ENCODE measurements at places on chromosomes 3 and 15.

DNA sequence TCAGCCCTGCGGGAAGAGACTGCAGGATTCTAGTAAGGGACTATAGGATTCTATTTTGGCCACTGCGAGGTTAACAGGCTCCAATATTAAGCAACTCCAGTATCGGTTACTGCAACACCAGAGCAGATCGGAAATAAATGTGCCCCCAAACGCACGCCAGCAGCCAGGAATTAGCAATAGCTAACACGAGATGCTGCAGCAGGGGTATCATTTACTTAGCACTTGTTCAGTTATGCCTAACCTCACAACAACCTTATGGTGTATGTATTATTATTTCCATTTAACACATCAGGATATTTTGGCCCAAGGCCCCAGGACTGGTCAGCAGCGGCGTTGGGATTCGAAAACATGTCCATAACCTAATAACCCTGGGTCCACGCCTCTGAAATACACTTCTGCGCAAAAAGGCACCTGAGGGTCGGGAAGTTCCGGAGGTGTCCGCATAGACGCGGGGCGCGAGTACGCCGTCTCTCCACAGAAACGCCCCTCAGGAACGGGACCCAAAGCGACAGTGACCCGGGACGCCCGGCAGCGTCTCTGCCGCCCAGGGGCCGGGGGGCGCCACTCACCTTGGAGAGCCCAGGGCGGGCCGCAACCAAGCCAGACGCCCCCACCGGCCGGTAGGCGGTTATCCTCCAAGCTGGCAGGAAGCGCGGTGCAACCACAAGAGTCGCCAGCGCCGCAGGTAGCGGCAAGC lies 681 bp downstream of the PIK3CB start:
- DNase-seq, result peak; percentile 49

DNA sequence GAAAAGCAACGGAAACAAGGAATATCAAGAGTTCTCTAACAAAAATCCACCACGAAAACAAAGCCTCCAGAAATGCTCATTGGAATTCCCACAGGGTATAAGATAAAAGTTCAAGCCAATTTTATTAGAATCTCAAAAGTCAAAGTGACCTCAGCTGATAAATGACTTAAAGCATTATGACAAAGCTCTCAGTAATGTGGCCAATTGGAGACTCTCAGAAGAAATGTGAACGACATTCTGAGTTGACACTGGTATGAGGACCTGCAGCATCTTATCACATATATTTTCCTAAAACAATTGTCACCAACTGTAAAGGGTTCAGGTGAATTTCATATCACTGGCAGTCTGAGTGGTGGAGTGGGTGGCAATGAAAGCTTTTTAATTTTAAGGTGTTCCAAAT lies 199.1 kb downstream of the FOXP1 start:
- DNase-seq, result no peak

DNA sequence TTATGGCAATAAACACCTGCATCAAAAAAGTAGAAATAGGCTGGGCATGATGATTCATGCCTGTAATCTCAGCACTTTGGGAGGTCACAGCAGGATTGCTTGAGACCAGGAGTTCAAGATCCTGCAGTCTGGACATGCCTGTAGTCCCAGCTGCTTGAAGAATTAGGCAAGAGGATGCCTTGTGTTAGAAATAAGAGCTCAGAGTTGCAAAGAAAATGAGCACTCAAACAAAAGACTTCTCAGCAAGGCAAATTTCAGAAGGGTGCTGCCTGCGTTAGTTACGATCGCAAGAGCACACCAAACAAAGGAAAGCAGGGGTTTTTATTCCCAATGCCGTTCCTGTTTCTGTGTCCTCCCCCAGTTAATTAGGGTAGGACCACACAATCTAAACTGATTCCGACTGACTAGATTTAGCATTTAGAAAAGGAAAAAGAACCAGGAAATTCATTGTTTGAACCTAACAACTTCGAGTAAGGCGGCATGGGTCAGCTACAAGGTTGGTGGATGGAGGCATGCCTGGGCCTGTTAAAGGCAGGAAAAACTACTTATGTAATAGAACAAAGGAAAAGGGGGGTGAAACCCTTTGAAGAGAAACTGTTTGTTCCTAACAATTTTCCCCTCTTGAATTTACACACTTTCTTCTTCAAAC lies 55.5 kb downstream of the DLG1 start:
- no peak for DNase-seq

GRCh38 chr3:18680758-18681157 lies 255.6 kb upstream of the SATB1 start:
- DNase-seq, result no peak

GRCh38 chr3:38084334-38085310 lies 45.6 kb downstream of the DLEC1 start:
- DNase-seq, result no peak

GRCh38 chr3:173584838-173585831 lies 187.6 kb downstream of the NLGN1 start:
- DNase-seq, result no peak

DNA sequence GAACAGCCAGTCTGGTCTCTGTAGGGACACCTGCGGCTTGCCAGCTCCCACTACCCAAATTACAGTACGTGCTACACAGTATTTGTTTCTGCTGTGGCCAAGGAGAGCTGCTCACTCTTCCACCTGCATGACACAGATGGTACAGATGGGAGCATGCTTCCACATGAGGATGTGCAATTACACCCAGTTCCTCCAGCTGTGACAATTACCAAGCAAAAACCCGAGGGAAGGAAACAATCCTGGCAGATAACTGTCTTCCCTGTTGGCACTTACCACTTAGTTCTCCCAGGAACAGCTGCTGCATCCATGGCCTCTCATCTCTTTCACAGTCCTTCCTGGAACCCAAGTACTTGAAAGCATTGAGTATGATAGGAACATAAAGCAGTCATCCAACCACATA lies 34.4 kb downstream of the DET1 start:
- DNase-seq, result no peak

DNA sequence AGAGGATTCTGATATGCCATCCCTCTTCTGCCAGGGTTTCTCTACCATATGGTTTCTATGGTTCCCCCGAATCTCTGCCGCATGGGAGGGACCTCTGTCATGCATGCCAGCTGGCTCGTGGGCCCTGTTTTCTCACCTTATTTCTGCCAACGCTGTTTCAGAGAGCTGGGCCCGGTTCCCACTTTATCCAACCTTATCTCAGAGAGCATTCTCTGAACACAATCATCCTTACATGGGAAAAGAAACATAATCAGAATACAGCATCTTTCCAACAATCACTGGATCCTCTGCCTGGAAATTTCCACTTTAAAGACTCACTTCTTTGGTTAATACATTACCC lies 234.5 kb upstream of the ZBTB20 start:
- no peak for DNase-seq

DNA sequence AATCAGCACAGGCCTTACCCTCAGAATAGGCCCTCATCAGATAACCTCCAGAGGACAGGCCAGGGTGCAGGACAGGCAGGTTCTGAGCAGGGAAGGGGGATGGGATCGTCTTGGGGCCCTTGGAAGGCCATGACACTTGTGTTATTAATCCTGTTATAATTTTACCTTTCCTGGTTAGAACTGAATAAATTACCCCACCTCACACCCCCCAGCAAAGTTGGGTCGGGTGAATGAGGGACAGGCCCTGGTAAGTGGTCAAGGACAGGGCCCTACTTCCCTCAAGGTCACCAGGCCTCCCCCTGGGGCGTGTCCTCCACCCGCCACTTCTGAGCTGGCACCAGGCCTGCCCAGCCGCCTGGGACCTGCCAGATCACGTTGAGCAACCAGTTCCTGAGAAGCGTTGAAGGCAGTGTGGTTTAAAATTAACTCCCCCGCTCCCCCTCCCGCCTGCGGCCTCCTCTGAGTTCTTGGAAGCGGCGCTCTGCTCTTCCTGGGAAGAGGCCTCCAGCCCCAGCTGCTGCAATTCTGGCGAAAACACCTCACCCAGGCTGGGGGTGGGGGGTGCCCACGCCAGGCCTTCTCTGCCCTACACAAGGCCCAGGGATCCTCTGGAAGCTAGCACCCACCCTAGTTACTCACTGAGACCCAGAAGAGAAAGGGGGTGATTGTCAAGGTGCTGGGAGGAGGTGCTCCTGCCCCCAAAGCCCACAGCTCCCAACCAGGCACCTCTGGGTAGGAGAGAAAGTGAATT lies 10.6 kb downstream of the CISH start:
- DNase-seq, result peak; percentile 58

- no peak for DNase-seq
These were observed 3.5 kb upstream of the MUC4 start for GRCh38 chr3:195815169-195815771.

DNA sequence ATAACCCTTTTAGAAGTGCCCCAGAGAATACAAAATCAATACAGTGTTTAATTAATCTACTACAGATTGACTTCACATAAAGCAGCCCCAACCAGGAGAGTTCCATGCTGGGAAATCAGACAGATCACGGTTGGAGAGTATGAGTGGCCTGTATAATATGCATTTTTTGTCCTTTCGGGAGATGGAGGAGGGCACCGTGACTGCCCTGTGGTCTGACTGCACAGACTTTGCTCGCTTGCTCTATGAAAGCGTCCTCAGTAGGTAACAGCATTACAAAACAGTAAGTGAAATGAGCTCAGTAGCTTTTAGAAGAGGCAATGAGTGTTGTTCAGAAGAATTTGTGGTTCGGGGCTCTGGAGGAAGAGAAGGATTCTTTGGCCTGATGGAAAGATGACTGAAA lies 34.2 kb upstream of the SKIL start:
- DNase-seq, result no peak

DNA sequence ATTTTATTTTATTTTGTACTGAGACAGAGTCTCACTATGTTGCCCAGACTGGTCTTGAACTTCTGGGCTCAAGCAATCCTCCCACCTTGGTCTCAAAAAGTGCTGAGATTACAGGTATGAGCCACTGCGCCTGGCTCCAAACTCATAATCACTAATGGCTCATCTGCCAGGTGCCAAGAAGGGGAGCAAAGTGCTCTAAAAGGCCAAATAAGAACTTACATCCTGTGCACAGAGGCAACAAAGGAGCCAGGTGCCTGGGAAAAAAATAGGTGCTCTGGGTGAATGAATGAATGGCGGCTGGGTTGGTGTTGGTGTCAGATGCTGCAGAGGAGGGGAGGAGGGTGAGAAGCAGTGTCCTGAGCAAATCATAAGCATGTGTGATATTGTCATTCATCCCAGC lies 25.9 kb upstream of the ADAMTS7 start:
- DNase-seq, result no peak

Data from NCI-H774 (cell line).